ENCODE measurements at places on chromosomes 6 and 20. TPM values are rescaled to one million over a fixed set of nuclear protein-coding genes. Genes with fewer than 3 reads are reported as not detected.
A peak's percentile ranks its signal among the peaks of the same experiment; 100 is the strongest.

SMPDL3A gene
- total RNA-seq: 192 TPM

- DNase-seq: no peak
Measured at GRCh38 chr6:72495441-72495840, 126.4 kb upstream of the KCNQ5 start.

SLC32A1 gene
- total RNA-seq: 0.17 TPM

KCNB1 gene
- 2.3 TPM for total RNA-seq

DNA sequence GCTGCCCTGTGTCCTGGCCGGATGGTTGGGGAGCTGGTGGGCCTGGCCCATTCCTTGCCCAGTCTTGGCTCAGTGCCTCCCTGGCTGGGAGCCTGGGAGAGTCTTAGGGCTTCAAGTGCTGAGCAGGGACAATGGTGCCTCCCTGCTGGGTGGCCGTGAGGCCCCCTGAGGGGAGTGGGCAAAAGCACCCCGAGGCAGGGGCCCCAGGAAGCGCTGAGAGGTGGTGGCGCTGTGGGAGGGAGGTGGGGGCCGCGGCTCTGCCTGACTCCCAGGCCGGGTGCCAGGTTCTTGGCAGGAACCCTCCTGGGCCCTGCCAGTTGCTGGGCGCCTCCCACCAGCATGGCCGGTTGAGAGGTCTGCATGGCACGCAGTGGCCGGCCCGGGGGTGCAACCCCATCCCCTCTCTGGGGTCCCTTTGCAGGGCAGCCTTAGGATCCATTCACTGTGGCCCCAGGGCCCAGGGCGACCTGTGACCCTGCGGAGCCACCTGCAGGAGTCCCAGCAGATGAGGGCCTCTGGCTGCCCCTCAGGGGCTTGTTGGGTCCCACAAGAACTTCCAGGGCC is 9.2 kb upstream of the RPS21 start:
- DNase-seq: no peak

DNA sequence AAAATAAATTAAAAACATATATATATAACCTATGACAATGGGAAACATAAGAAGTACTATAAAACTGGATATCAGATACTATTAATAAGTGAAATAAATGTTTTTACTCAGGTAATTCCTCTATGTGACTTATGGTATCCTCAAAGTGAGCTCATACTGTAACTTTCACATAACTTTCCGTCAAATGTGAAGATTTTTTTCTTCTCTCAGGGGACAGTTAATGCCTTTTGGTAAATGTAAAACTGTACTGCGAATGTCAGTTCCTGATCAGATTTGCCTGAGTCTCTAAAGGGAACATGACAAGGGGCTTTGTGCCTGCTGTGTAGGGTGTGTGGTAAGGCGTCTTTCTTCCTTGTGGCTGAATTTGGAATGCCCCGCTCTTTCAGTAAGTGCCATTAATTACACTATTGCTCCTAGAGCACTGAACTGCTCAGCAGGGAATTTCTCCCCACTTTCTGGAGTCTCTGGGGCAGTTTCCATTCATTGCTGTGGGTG is 271.8 kb downstream of the PRL start:
- DNase-seq: no peak

DNA sequence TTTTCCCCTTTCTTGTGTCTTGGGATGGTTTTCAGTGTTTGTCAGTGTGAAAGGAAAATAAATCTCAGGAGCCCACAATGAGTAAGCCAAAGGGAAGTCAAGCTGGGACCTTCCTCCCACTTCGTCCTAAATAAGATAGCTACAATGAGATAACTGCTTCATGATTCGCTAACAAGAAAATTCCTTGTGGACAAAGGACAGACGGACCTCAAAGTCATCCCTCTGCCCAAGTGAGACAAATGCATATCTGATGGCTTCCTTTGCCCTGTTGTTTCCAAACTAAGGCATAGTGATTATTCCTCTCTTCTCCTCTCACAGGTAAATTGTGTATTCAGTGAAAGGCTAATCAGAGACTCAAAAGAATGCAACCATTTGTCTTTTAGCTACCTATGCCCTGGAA is 26.1 kb upstream of the ADTRP start:
- no peak for DNase-seq

- no peak for DNase-seq
Measured at GRCh38 chr20:22460803-22461202, 123.6 kb downstream of the FOXA2 start.

- no peak for DNase-seq
Measured at GRCh38 chr20:1264727-1265126, 1.4 kb upstream of the SNPH start.

- no peak for DNase-seq
Measured at GRCh38 chr6:164612751-164613150, 696.7 kb downstream of the C6orf118 start.

OTOR gene
- total RNA-seq: not detected

DNA sequence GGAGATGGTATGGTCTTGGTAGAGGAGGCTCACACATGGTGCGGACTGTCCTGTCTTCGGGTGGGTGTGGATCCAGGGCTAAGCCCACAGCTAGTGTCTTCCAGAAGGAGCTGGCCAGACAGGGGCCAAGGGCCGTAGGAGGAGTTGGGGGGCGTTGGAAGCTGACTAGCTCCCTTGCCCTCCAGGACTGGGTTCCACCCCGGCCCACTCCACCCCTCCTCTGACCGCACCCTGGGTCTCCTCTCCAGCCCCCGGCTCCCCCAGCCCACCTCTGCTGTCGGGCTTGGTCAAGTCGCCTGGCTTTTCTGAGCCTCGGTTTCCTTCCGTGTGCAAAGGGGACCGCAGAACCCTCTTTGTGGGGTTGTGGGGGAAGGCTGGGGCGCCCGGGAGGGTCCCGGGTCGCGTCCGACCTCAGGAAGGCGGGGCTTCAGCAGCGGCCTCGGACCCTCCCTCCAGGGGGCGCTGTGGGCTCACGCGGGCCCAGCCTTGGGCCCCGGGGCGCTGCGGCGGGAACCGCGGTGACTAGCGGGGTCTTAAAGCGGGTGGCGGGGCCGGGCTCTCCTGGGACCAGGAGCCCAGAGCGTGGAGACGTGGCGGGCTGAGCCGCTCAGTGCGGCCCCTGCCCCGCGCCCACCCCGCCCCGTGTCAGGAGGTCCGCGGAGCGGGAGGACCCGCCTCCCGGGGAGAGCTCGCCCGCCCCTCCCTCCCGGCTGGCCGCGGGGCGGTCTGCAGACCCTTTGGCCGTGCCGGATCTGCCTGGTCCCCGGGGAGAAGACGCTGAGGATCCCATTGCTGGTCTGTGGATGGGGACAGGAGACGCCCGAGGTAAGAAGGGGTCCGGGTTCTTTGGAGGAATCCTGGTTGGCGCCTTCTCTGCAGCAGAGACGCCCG is 5.4 kb downstream of the NPBWR2 start:
- DNase-seq: peak; percentile 57

SLC17A2 gene
- not detected for total RNA-seq

DNA sequence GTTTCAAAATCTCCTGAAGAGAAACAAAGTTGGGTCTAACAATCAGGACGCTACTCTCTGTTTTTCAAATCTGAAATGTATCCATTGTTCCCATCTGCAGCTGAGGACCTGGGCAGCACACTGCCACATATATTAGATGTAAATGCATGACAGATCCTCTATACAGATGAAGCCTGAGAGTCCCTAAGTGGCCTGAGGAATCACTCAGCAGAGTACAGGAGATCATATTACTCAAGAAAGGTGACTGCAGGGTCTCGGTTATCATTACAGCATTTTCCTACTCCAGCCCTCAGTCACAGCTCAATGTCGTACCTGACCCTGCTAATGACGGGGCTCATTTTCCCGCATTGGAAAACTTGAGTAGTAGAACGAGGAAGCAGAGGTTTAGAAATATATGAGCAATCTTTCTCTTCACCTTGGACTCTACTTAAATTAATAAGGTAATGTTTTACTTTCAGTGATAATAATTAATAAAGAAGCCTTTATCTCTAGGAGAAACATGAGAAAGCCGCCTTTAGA is 256.2 kb upstream of the IRAK1BP1 start:
- DNase-seq: no peak

SLC17A1 gene
- total RNA-seq: not detected

FUT9 gene
- 0.02 TPM for total RNA-seq

DNA sequence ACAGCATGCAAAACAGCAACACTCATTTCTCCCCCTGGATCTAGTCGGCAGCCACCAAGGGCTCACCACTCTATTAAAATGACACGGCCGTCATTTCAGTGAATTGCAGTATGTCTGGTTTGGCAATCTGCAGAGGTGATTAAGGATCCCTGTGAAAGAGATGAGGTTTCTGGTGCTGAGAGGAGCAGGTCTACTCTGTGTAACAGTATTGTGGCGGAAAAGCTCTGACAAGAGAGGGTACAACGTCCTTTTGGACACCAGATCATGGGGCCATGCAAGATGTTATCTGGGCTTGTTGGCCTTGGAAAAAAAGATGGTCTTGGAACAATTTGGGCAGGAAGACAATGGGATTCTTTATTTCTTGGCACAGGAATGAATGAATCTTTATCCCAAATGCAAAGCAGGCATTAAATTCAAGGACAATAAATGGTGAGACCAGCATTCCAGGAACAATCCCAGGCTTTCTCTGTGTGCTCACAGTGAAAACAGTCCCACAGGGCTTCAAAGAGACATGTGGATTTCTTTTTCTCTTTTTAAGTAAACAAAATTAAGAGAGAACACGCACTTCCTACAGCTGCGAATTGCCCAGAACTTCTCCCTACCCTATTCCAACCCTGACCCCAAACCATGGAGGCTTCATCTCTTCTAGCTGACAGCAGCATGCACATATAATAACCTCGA is 33.7 kb upstream of the ADGRF1 start:
- no peak for DNase-seq

GRCh38 chr6:137879885-137880745 is 13.1 kb downstream of the TNFAIP3 start:
- no peak for DNase-seq
